ENCODE measurements at places on chromosomes 12 and 14.

GRCh38 chr14:101773378-101773777, 11.9 kb downstream of the PPP2R5C start:
- DNase-seq: no peak

- no peak for DNase-seq
These were observed 29.8 kb upstream of the DLGAP5 start for GRCh38 chr14:55221186-55221585.

DNA sequence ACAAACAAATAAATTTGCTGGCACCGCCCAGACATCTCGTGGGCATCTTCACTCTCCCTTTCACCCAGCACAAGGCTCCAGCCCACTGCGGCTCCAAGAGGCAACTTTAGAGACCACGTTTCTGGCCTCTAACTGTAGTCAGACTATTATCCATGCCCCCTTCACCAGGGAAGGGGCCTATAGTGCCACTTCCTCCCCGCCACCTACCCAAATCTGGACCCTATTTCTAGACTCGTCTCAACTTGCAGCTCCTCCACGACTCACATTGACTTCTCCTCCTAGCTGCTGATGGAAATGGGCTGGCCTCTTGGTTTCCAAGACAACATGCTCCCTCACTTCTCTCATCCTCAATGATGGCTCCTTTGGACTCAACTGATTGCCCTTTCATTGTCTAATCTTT, 12.3 kb downstream of the KRT1 start:
- no peak for DNase-seq

DNA sequence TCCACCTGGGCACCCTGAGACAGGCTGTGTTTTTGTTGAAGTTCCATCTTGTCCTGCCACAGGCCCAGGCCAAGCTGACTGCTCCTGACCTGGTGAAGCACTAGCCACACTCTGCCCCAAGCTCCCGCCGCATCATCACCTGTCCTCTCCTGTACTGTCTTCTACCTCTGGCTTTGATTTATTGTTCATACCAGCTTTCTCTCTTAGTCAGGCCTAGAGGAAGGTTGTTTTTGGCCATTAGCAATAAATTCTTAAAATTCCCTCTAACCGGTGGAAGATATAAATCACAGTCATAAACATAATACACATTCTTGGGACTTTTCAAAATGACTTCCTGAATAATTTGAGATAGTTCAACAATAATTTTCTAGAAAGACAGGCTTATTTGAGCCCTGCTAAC, 169.4 kb downstream of the DAD1 start:
- no peak for DNase-seq

DNA sequence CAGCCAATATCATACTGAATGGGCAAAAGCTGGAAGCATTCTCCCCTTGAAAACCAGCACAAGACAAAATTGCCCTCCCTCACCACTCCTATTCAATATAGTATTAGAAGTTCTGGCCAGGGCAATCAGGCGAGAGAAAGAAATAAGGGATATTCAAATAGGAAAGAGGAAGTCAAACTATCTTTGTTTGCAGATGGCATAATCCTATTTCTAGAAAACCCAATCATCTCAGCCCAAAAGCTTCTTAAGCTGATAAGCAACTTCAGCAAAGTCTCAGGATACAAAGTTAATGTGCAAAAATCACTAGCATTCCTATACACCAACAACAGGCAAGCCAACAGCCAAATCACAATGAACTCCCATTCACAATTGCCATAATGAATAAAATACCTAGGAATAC, 21.0 kb upstream of the ANP32D start:
- no peak for DNase-seq

GRCh38 chr12:100154474-100155247, 12.0 kb upstream of the BLTP3B start:
- DNase-seq: peak; percentile 2

- no peak for DNase-seq
These were observed 23.7 kb upstream of the KRT77 start for GRCh38 chr12:52727037-52727436.

GRCh38 chr12:13428538-13429265, 232.2 kb downstream of the EMP1 start:
- no peak for DNase-seq

DNA sequence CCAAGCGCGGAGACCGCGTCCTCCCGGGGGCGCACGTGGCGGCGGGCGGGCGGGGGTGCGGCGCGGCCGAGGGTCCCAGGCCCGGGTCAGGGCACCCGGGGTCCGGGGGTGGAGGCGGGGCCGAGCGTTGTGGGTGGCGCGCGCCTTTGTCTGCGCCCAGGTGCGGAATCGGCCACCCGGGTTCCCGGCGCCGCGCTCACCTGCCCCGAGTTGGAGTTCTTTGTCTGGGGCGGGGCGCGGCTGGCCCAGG, 50.1 kb downstream of the LRCOL1 start:
- no peak for DNase-seq

DNA sequence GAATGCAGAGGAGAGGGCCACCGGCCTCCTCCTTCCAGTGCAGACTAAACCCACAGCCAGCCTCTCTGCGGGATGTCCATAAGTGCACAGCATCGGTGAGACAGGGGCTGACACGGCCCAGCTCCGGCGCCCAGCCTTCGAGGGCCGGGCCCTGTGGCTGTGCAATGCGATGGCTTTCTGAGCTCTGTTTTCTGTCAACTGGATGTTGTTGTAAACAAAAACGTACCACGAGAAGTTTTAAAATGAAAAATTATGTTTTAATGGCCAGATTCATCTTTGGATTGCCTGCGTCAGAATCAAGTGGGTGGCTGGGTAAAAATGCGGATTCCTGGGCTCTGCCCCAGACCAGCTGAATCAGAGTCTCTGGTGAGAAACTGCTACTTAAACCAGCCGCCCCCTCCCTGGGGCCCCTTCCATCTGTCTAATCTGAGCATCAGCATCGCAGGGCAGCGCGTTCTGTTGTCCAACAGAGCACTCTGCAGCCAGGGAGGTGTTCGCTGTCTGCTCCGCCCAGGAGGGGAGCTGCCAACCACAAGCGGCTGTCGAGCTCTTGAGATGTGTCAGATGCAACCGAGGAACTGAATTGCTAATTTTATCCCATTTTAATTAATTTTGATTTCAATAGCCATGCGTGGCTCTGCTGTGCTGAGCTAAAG, 133.4 kb downstream of the RFLNA start:
- DNase-seq: no peak

DNA sequence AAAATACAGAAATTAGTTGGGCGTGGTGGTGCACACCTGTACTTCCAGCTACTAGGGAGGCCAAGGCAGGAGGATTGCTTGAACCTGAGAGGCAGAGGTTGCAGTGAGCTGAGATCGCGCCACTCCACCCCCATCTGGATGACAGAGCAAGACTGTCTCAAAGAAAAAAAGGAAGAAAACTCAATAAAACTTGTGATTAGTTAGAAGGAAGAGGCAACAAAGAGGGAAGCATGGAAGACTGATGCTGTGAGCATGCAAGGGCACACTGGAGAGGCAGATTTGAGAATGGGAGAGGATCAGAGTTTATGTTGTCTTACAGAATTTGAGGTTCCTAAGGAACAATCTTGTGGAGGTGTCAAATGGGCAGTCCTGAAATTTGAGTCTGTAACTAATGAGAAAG, 2.8 kb upstream of the ZC2HC1C start:
- no peak for DNase-seq

DNA sequence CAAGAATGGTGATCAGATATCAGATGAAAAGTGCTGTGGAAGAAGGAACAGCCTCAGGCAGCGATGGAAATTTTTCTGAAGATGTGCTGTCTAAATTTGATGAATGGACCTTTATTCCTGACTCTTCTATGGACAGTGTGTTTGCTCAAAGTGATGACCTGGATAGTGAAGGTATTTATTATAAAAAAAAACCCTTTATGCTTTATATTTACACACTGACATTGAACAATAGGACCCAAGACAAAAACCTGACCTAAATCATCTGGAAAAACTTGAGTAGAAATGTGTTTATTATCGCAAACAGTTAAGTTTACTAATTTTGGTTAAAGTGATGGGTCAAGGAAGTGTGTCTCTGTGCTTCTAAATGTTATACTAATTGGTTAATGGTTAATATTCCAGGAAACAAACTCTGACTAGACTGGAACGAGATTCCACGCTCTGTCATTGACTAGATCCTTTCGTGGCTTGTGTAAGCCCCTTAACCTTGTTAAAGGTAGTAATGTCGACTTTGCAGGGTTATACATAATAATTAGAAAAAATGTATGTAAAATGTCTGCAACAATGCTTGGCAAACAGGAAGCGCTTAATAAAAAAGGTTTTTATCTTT, 62.7 kb downstream of the LRRK2 start:
- DNase-seq: no peak

GRCh38 chr14:102799684-102800562, 22.7 kb downstream of the TRAF3 start:
- DNase-seq: no peak

- no peak for DNase-seq
These were observed 31.1 kb downstream of the NRDE2 start for GRCh38 chr14:90300611-90301047.

DNA sequence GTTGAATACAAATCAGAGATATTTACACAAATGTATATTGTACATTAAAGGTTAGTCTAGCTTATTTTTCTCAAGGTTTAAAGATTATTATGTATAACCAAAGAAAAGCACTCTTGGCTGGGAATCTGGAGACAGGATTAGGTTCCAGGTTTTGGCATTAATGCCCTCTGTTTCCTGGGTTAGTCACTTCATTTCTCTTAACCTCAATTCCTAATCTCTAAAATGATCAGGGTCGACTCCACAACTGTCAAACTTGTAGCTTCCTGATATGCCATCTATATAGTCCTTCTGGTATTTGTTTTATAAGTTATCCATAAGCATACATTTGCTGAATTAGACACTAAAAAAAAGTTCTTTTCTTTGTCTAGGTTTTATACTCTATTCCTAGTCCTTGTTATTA, 2.6 kb downstream of the ITPR2 start:
- DNase-seq: no peak

GRCh38 chr14:79096811-79097210, 926.6 kb downstream of the NRXN3 start:
- DNase-seq: no peak

- DNase-seq: no peak
These were observed at the start of gene STAC3 for GRCh38 chr12:57250956-57251355. TSS of gene STAC3 (minus strand) at chr12:57251187. CDS start at chr12:57249636, 1,551 bp downstream.

DNA sequence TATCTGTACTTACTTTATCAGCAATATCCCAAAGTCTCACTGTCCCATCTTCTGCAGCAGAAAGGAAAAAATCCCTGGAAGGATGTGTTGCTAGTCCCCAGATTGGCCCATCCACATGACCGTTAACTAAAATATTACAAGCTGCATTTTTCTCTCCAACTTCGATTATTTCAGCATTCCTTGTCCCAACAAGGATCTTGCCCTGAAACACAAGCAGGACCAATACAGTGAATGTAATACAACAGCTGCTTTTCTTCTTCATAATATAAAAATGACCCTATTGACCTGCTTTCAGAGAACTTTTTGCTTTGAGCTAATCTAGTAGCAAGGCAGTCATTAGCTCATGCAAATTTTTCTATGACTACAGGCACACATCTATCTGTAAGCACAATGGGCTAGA, 58.3 kb downstream of the ZC3H14 start:
- DNase-seq: no peak

DNA sequence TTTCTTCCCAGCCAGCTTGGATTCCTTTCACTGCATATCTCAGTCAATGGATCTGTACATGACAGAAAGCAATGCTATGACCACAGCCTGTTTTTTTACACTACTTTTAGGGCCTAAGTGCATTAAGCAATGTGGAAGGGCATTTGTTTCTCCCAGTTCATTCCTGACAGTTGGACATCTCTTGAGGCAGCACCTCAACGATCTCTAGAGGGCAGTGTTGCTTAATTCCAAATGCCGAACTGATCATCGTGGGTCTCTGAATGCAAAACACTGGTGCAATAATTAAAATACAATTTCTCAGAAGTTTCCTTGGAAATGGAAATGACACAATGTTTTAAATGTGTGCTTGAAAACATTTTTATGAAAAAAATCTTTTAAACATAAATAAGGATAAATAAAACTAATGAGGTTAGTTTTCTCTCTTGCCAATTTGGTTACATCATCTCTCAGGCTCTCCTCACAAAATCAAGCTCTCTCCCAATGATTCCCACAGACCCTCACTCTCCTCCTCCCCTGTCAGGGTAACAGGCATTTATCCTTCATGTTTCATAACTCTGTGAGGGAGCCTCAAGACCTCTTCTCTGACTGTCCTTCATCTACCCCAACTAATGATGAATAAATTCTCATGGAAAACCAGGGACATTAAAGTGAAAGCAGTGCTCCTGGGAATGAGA, 192.4 kb upstream of the SLC16A7 start:
- peak; percentile 69 for DNase-seq

DNA sequence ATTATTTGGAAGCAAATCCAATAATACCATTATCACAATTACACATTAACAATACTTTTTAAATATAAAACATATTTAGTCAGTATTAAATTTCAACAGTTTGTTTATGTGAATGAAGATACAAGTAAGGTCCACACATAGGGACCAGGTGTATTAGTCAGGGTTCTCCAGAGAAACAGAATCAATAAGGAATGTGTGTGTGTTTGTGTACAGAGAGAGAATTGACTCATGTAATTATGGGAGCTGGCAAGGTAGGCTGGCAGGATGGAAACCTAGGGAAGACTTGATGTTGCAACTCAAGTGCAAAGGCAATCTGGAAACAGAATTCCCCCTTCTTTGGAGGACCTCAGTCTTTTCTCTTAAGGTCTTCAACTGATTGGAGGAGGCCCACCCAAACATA, 123.2 kb upstream of the OTX2 start:
- DNase-seq: no peak

- DNase-seq: no peak
These were observed 87.1 kb downstream of the ARID2 start for GRCh38 chr12:45816652-45817051.

GRCh38 chr12:82848845-82849244, 162.1 kb downstream of the TMTC2 start:
- no peak for DNase-seq

DNA sequence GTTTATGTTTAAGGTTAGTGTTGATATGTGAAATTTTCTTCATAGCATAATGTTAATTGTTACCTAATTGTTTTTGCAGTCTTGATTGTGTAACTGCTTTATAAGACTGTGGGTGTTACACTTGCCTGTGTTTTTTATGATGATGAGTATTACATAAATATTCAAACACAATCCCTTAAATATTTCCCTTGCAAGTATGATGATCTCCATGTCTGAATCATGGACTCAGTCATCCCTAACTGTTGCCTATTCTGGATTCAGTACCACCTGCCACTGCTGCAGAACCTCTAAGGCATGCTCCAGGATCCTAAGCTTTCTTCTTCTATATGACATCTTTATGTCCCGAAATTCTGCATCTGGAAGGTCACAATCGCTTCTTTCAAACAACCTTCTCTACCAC, 246.3 kb upstream of the CLEC14A start:
- DNase-seq: no peak

DNA sequence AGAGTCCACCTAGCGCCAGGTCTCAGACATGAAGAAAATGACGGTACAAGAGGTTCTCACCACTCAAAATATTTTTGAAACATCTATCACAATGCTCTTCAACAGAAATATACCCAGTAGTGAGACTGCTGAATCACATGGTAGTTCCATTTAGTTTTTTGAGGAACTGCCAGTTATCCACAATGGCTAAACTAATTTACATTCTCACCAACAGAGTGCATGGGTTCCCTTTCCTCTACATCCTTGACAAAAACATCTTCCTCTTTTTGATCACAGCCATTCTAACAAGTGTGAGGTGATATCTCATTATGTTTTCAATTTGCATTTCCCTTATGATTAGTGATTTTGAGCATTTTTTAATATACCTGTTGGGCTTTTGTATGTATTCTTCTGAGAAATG, 5.7 kb upstream of the GPR65 start:
- DNase-seq: no peak

Data from NCI-H774 (cell line).